ENCODE measurements at places on chromosomes 4 and X.

GRCh38 chrX:72080150-72080549, 51.6 kb downstream of the RTL5 start:
- DNase-seq: no peak

DNA sequence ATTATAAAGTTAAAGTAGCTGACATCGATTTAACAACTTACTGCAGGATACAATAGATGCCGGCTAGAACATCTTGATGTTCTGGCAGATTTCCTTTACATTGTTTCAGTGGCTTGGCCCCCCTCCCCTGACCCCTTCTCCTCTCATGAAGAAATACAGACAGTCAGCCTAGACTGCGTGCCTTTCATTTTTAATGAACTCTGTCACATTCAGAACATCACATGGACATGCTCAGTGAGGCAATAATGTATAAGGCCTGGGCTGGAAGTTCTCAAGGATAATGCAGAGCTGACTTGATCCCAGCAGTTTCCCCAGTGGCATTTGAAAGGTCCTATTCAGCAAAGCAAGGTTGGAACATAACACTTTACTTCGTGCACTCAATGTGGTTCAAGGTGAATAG, 239.2 kb downstream of the ANK2 start:
- no peak for DNase-seq

DNA sequence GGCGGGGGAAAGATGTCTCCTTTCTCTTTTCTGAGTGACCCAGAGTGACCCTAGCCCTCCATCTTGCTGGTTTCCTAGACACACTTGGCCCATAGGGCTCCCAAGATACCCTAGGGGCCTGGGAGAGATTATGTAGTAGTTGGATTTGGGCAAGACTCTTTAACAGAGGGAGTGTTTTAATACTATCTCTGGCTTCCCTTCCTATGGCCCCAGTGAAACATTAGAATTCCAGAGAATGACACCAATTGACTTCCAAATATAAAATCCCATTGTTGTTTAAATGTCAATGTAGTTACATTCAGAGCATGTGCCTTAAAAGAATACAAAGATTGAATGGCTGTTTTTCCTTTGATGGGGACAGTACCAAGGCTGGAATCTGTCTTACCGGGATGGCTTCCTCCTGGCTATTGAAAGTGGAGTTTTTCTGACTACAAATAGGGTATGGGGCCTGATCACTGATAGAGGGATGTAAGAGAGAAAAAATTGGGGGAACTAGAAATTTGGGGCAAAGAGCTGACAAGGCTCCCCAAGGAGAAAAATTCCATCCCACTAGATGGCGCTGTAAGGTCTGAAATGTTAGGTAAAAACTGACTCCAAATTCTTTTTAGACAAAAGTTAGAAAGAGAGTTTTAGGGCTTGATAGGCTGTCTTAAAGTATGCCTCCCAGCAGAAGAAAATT, 10.7 kb downstream of the TENT5D start:
- no peak for DNase-seq

- DNase-seq: no peak
Measured at GRCh38 chrX:131571348-131571747, 27.5 kb downstream of the OR13H1 start.

- DNase-seq: no peak
Measured at GRCh38 chrX:54509400-54509799, 13.4 kb upstream of the FGD1 start.

- DNase-seq: no peak
Measured at GRCh38 chr4:168773388-168774195, 236.5 kb downstream of the CBR4 start.

GRCh38 chrX:78946178-78946931, 1.2 kb downstream of the P2RY10 start:
- no peak for DNase-seq

GRCh38 chr4:123449780-123450179, 53.2 kb downstream of the SPRY1 start:
- no peak for DNase-seq

All from stimulated activated CD8-positive, alpha-beta memory T cell treated with anti-CD3 and anti-CD28 coated beads, Interleukin-4, amount 100 ng/mL, for 1 hour (primary cell).